ENCODE measurements at places on chromosomes 1 and 21.

- DNase-seq, result no peak
Measured at GRCh38 chr1:246051909-246052518, 455.1 kb downstream of the SMYD3 start.

DNA sequence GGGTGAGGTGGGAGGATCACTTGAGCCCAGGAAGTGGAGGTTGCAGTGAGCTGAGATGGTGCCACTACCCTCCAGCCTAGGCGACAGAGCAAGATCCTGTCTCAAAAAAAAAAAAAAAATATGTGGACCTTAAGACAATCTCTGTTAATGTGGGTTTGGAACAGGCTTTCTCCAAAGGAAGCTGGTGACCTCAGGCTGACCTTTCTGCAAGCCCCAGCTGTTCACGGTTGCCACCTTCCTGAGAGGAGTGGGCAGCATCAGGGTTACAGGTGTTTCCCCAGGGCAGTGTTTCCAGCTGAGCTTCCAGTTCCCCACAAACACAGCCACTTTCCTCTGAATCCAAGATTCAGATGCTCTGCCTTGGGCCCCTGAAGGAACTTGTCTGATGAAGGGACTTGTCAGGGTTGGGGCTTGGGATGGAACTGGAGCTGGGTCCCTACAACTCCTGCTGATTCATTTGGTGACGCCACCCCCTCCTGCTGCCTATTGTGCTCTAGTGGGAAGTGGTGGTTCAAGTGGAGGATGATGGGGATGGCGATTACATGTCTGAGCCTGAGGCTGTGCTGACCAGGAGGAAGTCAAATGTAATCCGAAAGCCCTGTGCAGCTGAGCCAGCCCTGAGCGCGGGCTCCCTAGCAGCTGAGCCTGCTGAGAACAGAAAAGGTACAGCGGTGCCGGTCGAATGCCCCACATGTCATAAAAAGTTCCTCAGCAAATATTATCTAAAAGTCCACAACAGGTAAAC, 1.9 kb downstream of the ZBTB48 start:
- DNase-seq, result no peak

- DNase-seq, result no peak
Measured at GRCh38 chr1:31723828-31724359, 20.1 kb upstream of the COL16A1 start.

DNA sequence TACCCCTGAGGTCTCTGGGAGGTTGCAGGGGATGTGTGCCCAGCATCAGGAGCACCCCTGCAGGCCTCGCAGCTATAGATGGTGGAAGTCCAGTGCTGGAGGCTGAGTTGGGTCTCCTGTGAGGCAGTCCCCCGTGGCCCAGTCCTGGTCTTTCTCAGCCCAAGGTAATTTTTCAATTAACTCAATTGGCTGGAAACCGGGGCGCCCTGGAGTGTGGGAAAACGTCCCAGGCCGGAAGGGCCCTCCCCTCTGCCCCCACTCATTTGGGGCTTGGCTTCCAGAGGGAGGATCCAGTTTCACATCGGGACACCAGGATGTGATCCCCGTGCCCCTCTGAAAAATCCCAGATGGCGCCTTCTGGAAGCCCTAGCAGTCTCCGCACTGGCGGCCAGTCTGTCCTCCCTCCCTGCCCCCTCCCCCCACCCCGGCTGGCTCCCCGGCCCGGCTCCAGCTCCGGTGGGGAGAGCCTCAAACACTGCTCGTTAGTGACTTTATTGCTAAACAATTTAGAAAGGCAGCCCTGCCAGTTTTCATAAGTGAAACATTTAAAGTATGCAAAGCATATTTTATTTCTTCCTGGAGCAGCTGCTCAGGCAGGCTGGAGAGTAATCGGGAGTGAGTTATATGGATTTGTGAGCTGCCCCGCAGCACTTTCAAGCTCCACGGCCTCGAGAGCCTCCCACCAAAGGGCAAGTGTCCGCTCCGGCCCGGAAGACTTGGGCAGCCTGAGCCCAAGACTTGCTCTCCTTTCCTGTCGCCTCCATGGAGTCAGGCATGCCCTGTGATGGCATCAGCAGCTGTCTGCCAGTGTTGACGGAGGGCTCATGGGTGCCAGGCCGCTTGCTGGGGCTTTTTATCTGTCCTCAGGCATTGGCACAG, 208.2 kb upstream of the TMEM51 start:
- DNase-seq, result peak; percentile 77

GRCh38 chr1:243587823-243588560, 262.1 kb downstream of the AKT3 start:
- DNase-seq, result no peak

GRCh38 chr1:82387012-82387366, 586.3 kb downstream of the ADGRL2 start:
- DNase-seq, result no peak

DNA sequence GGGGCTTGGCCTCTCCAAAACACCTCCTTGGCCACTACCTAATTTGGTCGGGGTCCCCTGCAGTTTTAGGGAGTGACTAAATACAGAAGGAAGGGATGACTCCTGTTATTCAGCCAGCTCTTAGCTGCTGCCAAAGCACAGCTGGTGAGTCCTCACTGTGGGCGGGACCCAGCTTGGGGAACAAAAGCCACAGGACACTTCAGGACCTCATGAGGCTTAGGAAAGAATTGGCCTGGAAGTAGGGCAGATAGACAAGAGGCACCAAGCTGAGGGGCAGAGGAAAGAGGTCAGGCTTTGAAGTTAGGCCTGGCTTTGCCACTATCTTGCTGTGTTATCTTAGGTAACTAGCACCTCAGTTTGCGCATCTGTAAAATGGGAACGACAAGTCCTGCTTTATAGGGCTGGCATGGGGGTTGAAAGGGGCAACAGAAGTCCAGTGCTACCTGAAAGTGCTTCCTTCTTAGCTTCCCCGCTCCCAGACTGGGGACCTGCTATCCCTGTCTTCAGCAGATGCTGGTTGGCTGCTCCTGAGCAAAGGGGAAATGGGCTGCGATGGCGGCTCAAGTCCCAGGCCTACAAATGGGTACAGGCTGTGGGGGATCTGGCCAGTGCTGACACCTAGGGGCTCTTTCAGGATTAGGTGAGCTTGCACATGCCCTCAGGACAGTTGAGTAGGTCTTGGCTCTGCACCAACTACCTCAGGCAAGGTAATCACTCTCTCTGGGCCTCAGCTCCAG, 15.7 kb downstream of the IFI6 start:
- no peak for DNase-seq

GRCh38 chr21:39115576-39116235, 67.5 kb downstream of the PSMG1 start:
- DNase-seq, result no peak

GRCh38 chr1:30991862-30992606, 73.5 kb downstream of the PUM1 start:
- no peak for DNase-seq

DNA sequence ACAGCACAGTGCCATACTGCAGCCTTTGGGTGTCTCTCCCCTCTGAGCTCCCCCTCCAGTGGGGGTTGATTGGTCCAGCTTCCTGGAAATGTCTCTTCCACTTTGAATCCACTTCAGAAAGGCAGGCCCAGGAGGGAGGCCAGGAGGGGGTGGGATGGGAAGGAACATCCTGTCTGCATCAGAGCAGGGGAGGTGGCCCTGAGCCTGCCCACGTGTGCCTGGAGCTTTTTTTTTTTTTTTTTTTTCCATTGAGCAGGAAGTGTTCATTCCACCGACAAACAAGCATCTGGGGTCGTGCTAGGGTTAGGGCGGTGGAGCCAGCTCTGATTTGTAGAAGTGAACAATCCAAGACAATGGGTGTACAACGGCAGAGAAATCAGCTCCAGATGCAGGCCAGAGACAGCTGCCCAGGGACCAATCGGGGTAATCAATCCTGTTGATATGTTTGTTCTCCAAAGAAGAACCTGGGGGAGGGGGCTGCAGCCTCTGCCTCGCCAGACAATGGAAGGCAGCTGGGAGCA, 93.3 kb downstream of the SSBP3 start:
- DNase-seq, result no peak

DNA sequence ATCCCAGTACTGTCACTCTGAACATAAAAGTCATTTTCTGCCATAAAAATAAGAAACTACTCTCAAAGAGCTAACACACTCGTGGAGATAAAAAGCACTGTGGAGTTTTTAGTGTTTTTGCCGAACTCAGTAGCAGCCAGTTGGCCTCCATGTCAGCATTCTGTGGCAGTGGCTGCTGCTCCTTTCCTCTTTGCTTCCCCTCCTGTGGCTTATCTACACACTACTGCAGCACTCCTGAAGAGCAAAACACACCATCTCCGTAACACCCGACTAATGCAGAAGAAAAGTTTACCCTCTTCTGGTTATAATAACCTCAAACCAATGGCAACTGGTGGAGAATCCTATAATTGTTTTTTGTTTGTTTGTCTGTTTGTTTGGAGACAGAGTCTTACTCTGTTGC, 44.9 kb downstream of the RAB3GAP2 start:
- DNase-seq, result no peak

DNA sequence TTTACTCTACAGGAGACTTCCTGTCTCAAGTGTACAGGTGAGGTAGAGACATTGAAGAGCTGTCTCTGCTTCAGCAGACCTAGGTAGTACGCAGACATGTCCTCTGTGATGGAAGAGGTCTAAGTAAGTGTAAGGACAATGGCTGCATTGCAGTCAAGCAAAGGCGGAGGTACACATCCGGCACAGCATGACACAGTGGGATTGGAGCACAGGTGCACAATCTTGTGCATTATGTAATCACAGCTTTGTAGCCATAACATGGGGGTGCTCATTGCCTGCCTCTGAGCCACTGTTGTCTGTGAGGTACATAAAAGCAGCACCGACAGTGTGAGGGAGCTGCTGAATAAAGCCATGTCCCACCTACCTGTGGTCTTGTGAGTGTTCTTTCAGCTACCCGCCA, 66.4 kb upstream of the CCDC190 start:
- DNase-seq, result no peak

GRCh38 chr1:214317300-214317699, 36.3 kb downstream of the SMYD2 start:
- DNase-seq, result no peak

- no peak for DNase-seq
Measured at GRCh38 chr21:35441868-35442582, 392.9 kb upstream of the RUNX1 start.

- DNase-seq, result peak; percentile 24
Measured at GRCh38 chr1:26318338-26319064, 743 bp downstream of the CD52 start.

GRCh38 chr1:6207921-6208320, 2.0 kb downstream of the RNF207 start:
- DNase-seq, result no peak

- DNase-seq, result no peak
Measured at GRCh38 chr1:23126801-23127200, 41.9 kb downstream of the LUZP1 start.

DNA sequence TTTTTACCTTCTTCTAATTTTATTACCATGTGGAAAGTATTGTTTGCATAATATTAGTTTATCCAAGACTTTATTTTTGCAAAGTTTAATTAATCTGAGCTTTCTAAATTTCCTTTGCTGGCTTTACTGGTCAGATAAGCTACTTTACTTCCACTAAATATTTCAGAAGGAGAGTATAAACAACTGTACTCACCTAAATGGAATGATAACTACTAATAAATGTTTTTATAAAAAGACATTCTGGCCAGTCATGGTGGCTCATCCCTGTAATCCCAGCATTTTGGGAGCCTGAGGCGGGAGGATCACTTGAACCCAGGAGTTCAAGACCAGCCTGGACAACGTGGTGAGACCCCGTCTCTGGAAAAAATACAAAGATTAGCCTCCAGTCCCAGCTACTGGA, 36.0 kb downstream of the ATP8B2 start:
- no peak for DNase-seq

- no peak for DNase-seq
Measured at GRCh38 chr1:98181036-98181764, 260.4 kb upstream of the DPYD start.

- no peak for DNase-seq
Measured at GRCh38 chr1:119410961-119411360, 4.0 kb upstream of the HSD3B2 start.

DNA sequence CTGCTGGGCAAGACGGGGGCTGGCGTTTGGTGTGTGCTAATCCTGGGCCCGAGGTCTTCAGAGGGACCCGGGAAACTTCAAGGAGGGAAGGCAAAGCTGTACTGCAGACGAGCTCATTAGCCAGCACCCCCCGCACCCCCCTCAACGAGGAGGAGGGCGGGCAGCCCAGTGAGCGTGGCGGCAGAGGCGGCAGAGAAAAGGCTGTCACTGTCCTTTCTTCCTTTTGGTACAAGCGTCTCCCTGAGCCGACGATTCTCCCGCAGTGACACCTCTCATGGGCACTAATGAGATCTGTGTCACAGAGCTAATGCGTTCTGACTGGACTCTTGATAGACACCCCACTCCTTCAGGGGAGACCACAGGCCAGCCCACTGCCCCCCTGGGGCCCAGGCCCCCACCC, 29.5 kb downstream of the DMAP1 start:
- peak; percentile 16 for DNase-seq

DNA sequence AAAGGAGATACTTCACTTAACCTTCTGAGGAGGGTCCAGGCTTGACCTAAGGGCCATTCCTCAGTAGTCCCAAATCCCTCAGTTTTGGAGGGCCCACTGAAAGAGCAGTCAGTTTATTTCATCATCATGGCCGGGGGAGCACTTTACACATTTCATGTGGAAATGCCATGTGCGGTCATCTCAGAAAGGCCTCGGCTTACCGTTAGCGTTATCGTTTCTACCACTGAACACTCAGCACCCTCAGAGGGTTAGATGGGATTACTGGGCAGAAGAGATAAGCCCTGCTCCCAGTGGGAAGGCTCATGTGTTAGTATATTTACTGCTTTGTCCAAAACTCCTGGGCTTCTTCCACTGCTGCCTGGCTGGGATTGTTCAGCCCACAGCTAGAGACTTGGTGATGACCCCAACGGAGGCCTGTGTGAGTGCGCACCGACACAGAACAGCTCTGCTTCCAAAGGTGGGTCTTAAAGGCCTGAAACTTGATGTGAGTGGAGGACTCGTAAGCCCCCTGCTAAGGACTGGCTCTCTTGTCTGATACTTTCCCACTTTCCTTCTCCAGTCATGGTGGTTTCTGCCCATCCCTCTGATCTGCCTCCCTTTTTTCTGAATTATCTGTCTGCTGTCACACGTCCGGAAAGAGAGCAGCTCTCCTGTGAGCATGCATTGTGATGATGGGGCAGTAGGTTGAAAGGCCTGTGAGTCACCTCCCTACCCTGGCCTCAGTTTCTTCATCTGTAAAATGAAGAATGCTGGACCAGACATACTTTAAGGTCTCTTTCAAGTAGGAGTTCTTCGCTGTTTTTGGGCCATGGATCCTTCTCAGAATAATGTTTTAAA, 284.5 kb downstream of the ASTN1 start:
- DNase-seq, result no peak

DNA sequence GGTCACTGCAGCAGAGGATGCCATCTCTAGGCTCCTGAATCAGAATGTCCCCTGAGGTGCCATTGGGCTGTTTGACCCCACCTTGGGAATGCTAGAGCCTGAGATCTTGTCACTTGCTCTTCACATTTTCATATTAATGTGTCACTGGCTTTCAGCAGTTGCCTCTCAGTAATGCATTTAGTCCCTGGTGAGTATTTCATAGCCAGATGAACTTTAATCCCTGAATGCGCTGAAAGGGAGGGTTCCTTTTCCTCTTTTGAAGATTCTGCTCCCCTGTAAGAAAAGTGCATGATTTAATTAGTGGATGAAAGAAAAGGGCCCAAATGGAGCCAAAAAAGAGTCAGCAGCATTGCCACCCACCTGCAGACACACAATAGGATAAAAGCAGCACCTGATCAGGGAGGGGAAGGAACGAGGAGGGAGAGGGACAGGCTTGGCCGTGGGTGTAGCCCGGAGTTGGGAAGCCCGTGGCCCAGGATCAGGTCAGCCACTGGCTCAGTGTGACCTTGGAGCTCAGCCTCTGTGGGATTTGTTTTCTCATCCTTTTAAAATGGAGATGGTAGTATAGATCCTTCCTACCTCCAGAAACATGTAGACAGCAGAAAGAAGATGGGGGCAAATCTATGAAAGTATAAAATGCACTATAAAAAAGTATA, 31.1 kb downstream of the ROR1 start:
- DNase-seq, result no peak

- no peak for DNase-seq
Measured at GRCh38 chr21:19353256-19353655, 949.7 kb upstream of the TMPRSS15 start.
